NCI-H1092 (cell line): ENCODE measurements at places on chromosomes 5 and 9.

DNA sequence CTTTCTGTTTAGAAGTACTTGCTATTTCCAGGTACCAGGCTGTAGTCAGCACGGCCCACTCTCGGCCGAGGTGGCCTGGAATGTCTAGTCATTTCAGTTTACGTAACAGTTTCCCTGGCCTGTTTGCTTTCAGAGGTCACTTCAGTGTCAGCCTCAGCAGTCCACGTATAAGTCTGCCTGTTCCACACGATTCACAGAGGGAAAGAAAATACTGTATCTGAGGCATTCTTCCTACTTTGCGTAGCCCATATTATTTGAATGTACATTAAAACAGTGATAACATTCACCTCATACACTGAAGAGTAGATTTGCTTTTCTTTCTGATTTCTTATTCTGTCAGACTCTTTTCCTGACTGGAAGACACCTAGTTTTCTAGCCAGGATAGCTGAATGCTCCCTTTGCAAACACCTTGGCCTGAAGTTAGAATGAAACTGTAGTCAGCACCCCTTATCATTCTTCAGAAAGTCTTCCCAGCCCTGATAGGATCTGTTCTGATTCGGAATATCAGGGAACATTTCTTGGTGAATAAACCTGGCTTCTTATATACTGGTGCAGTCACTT, 140.9 kb downstream of the AOPEP start:
- peak; percentile 34 for DNase-seq

DNA sequence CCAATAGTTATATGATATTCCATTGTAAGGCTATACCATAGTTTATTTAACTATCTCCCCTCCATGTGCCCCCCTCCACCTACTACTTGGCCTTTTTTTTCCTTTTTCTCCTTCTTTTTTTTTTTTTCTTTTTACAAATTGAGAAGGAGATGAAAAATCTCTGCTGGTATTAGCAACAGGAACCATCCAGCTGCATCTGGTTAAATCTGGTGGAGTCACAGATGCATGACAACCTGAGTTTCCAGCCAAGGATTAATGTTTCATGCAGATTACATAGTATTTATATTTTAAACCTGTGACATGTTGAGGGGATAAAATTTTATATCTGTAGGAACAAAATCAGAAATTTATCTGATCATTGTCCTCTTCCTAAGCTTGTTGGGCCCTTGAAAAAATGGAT, 128.5 kb upstream of the IQGAP2 start:
- DNase-seq, result no peak

- DNase-seq, result no peak
These were observed 29.5 kb downstream of the COL15A1 start for GRCh38 chr9:98973171-98973570.

GRCh38 chr9:114318416-114318815, 4.5 kb upstream of the ORM1 start:
- no peak for DNase-seq
